Stimulated activated CD4-positive, alpha-beta T cell treated with anti-CD3 and anti-CD28 coated beads, TNF-alpha, amount 100 ng/mL, for 4 hours (primary cell): ENCODE measurements at places on chromosomes 13 and 19.
A peak's percentile ranks its signal among the peaks of the same experiment; 100 is the strongest.

- no peak for DNase-seq
Measured at GRCh38 chr13:43390619-43391018, 367.2 kb downstream of the DNAJC15 start.

DNA sequence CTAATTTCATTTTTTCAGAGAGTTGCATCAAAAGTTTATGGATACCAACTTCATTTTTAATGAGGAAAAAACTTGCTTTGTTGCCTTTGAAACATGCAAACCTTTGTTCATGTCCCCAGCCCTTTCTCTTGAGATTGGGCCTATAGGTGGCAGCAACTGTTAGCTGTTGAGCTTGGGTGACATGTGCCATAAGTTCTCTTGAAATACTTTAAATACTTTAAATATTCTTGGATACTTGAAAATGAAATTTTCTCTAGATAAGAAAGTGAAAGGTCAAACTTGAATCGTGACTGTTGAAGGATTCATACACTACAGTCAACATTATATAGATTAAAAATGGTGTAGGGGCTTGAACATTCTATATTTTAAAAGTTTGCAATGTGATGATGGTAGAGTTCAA lies 294.9 kb downstream of the NDFIP2 start:
- no peak for DNase-seq

GRCh38 chr13:113296823-113297369 lies at the start of gene LAMP1:
Gene LAMP1, plus strand, starts transcription at chr13:113297239. Its CDS starts 196 bp downstream, at chr13:113297435.
- peak; percentile 100 for DNase-seq

GRCh38 chr19:55083004-55083850 lies 7.6 kb downstream of the EPS8L1 start:
- DNase-seq = no peak

- no peak for DNase-seq
Measured at GRCh38 chr19:15241259-15241910, 9.1 kb upstream of the EPHX3 start.

GRCh38 chr19:45097776-45098520 lies 5.0 kb downstream of the PPP1R37 start:
- no peak for DNase-seq

- no peak for DNase-seq
Measured at GRCh38 chr13:48575031-48575430, 42.2 kb upstream of the RCBTB2 start.

DNA sequence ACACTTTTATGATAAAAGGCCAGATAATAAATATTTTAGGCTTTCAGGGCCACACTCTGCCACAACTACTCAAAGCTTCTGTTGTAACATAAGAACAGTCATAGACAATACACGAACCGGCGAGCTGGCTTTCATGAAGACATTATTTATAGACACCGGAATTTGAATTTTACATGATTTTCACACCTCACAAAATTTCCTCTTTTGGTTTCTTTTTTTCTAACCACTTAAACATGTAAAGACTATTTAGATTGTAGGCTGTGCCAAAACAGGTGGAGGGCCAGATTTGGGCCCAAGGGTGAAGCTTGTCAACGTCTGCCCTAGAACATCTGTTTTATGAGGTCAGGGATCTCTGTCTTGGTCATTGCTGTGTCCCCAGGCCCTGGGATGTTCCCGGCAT lies 29.7 kb upstream of the FXYD3 start:
- DNase-seq = no peak

DNA sequence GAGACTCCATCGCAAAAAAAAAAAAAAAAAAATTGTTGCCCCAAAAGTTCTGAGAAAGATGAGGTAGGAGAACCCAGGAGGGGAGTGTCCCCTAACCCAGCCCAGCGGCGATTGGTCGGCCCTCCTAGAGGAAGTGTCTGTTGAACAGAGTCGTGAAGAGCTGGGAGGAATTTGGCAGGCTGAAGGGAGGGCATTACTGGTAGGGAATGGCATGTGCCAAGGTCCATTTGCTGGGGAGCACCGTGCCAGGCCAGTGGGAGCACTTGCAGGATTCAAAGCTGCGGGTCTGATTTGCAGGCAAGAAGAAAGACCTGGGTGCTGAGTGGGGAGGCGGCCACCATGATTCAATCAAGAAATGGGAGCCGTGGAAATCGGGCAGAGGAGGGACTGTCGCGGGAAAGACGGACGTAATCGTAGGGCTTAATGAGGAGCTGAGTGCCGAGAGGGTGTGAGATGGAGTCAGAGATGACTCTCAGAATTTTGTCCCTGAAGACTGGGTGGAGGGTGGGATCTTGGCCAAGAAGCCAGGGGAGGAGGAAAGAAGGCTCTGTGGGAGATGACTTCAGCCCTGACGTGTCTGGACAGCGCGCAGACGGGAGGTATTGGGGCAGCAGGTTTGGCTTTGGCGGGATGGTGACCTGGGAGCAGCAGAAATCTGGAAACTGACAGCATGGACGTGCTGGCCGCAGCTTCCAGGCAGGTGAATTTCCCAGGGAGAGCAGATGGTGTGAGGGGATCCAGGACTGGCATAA lies 15.4 kb downstream of the CERS4 start:
- DNase-seq = no peak

DNA sequence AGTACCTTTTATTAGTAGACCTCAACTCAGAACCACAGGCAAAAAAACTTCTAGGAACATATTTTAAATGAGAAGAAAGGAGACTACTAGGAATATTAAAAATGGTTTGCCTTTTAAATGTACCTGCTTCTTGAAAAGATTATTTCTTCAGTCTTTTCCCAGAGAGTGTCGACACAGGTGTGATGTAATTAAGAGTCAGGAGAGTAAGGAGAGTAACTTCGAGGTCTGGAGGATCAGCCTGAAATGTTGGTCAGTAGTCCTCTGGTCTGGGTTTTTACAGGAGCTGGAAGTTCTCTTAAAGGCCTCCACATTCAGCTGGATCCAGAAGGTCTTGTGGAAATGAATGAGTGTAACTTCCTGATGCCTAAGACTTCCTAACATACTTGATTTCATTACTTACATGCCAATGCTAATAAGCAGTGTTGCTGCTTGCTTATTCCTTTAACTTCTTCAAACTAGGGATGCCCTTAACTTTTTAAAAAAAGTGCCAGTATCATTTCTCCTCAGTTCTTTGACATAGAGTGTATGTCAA lies at the start of gene KCTD4:
KCTD4 (minus strand) TSS at position 345 of the 532 bp plus-strand sequence. CDS start 6,478 bp downstream, outside the sequence.
- no peak for DNase-seq

DNA sequence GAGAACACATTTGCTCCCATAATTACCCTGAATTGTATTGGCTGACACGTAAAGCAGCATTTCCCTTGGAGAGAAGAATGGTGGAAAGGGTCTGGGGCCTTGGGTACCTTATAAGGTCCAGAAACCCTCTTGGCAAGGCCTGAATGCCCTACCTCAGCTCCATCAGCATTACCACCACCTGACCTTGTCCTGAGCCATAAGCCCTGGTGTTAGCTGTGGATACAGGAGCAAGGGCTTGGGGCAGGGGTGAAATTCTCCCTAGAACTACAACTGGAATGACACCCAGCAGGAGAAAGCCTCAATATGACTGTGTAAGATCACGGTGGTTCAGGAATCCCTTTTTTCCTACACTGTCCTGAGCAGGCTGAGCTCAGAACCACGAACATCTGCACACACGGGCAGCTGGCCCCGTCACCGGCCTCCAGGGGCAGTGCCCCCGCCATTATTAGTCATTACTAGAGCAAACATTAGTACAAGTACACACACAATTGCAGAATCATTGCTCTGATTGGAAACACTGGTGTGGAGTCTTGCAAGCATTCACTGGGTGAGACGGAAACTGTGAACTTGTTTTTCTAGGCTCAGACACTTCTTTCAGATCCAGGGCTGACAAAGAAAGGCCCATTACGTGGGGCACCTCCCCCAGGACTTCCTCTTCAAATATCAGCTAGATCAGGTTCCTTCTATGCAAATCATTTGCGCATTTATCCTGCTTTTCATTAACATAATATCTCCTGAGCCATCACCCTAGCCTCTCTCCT lies 26.8 kb upstream of the MTIF3 start:
- no peak for DNase-seq

GRCh38 chr13:85549819-85550218 lies 249.4 kb downstream of the SLITRK6 start:
- DNase-seq = no peak

GRCh38 chr19:54029930-54030490 lies 33.7 kb downstream of the VSTM1 start:
- DNase-seq = peak; percentile 11

- no peak for DNase-seq
Measured at GRCh38 chr13:101127741-101128353, 288.5 kb downstream of the NALCN start.

- no peak for DNase-seq
Measured at GRCh38 chr19:33767898-33768413, 28.7 kb upstream of the KCTD15 start.

- DNase-seq = peak; percentile 21
Measured at GRCh38 chr19:46678110-46678732, 17.2 kb upstream of the DACT3 start.

DNA sequence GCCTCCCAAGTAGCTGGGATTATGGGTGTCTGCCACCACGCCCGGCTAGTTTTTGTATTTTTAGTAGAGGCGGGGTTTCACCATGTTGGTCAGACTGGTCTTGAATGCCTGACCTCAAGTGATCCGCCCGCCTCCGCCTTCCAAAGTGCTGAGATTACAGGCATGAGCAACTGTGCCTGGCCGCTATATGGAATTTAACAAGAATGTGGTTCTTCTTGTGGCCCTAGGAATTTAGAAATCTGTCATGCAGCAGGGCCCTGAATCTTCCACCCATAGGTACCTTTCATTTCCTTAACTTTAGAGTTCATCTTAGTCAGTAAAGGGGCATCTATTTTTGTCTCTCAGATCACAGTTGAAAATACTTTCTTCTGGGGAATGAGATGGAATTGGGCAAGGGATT lies 25.6 kb upstream of the NDFIP2 start:
- DNase-seq = no peak

DNA sequence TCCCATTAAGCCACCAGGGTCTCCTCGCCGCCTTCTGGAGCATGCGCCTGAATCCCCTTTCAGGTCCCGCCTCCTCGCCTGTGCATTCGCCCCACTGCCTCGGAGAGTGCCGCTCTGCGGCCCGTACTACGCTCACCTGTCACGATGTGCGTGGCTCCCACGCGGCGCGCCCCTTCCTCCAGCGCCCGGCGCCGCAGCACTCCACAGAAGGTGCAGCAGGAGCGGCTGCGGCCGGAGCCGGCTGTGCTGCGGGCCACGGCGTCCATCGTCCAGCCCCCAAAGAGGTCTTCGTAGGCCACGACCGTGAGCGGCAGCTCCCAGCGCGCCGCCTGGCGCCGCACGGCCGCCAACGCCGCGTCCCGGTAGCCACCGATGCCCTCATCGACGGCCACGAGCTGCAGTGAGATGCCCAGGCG lies 4.3 kb downstream of the CTU1 start:
- DNase-seq = no peak

DNA sequence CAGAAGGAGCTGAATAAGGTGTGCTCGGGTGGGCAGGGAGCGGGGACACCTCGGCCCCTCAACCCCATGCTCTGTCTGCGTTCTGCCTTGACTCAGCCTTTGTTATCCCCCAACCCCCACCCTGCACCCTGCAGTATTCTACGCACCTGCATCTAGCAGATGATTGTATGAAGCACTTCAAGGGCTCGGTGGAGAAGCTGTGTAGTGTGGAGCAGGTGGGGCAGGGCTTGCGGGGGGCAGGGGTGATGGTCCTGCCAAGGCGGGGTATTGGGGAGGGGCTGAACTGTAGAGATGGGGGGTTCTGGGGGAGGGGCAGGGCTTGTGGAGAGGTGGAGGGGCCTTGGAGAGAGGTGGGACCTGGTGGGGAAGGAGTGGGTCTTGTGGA lies 6.1 kb downstream of the STXBP2 start:
- DNase-seq = no peak

- no peak for DNase-seq
Measured at GRCh38 chr19:50465986-50466705, 10.2 kb upstream of the EMC10 start.

DNA sequence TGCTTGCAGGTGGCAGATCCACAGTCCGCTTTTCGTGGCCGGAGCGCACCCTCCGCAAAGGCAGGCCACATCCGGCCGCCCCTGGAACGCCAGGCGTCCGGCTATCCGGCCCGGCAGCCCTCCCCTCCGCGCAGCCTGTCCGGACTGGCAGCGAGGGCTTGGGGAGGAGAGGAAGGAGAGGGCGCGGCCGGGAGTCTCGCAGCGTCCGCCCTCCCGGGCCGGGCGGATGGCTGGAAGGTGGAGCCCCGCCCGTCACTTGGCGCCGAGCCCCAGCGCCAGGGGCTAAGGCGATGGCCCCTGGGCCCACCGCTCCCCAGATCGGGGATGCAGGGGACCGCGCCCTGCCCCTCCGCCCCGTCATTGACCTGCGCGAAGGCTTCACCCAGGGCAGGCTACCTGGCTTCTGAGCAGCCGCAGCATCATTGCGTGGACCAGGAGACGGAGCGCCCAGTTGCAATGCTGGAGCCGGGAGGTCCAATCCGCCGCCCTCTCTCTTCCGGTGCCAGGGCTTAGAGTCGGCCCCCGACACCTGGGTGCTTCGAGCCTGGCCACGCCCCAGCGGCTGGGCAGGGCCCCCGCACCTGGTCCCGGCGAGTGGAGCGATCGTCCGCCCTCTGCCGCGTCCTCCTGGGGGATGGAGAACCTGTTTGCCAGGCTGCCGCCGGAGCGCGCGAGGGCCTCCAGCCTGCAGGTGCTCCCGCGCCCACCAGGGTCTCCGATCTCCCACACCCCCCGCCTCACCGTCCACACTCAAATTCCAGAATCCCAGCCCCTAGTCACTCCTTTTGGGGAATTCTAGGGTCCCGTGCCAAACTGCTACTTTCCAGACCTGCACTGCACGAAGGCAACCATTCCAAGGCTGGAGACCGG lies at the start of gene FUT1:
FUT1 (minus strand) TSS at position 146 of the 870 bp plus-strand sequence. CDS start 1,360 bp downstream, outside the sequence.
- no peak for DNase-seq

DNA sequence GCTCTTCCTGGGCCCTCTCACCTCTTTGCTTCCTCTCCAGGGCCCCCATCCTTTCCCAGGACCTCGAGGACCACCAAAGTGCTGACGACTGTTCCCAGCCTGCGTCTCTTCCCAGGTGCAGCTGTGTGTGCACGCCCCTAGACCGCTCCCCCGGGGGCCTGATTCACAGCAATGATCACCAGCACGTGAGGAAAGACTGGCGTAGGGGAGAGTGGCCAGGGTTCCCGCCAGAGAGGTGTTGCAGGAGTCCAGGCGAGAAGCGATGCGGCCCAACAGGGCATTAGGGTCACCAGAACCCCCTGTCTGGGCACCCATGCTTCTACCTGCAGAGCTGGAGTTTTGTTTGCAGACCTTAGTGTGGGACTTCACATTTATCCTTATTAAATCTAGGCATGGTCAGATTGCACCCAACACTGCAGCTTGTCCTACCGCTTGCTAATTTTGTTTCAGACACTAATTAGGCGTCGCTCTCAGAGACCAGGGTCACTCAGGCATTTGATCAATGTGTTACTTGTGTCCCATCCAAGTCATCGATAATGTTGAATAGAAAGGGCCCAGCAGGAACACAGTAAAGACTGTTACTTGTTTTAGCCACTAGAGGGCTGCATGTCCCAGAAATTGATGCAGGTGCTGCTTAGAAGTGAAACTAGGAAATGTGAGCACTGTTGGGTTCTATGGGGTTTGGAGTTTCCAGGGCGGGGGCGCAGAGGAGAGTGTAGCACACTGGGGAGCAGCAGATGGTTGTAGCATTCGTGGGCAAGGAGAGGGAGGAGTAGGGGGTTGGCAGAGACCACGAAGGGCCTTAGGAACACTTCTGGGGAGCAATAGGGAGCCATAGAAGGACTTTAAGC lies 53.2 kb downstream of the CDADC1 start:
- peak; percentile 41 for DNase-seq

- no peak for DNase-seq
Measured at GRCh38 chr13:37074703-37075102, 15.2 kb upstream of the SUPT20H start.

- no peak for DNase-seq
Measured at GRCh38 chr13:20043207-20043925, 84.8 kb downstream of the ZMYM2 start.
